CD8-positive, alpha-beta memory T cell (primary cell): ENCODE measurements at places on chromosomes 2 and 18.
A peak's percentile ranks its signal among the peaks of the same experiment; 100 is the strongest.

DNA sequence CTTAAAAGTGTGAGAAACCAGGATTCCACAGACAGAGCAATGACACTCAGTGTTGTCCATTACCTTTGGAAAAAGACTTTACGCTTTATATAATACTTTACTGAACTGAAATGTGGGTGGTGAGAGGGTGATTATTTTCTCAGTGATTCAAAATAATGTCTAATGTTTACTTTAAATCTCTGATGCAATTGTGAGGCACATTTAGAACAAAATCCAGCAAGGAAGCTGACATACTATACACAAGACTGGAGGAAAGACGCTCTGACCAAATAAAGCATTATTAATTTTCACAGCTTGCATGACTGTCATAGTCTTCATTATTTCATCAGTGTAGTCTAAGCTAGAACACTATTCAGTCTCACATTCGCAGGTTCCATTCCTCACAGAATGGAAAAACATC, 34.1 kb upstream of the STAT1 start:
- no peak for DNase-seq

DNA sequence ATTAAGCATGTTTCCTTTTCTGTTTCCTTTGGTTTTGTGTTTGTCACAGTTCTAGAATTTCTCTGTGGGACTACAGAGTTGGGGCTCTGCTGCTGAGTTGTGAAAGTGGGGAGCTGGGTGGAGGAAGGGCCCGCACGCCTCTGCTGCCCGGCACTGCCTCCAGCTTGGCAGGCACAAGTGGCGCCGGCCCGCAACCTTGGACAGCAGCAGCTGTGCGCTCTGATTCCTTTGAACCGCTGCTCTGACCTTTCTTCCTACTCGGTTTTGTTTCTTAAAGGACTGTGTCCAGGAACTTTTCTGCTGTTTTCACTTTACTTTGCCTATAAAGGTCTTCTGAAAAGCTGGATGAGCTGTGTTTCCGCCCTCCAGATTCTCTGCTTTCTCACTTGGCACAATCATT, 137.6 kb upstream of the ALPP start:
- no peak for DNase-seq

DNA sequence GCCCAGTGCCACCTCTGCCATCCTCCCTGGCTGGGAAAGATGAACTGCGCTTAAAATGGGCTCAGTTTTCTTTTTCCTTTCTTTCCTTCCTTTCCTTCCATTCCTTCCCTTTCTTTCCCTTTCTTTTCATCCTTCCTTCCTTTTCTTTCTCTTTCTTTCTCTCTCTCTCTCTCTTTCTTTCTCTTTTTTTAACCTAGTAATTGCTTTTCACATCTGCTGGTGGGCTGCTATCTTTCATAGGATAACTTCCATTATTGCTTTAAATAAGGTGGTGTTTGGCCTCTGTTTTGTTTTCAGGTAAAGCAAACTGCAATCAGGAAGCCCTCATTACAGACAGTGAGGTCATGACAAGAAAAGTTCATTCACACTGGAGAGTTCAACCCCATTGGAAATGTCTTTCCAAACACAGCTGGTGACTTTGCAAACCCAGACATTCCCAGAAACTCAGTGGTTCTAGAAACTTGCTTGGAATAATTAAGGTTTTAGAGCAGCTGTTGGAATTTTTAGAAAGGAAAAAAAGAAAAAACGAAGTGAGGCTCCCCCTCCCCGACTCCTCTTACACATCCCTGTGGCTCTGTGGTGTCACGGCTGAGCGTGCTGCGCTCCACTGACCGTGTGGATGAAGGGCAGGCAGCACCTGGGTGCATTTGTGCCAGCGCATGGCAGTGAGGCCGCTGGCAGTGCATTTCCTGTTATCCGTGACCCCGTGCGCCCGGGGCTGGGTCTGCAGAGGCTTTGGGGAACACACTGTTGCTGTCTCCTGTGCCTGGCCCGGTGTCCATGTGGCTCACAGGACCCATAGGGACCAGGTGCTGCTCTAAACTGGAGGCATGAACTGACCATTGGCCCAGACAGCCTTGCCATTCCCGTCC, 76.9 kb downstream of the MBP start:
- DNase-seq = no peak

- DNase-seq = no peak
These were observed 13.9 kb upstream of the TANK start for GRCh38 chr2:161146209-161146775.

DNA sequence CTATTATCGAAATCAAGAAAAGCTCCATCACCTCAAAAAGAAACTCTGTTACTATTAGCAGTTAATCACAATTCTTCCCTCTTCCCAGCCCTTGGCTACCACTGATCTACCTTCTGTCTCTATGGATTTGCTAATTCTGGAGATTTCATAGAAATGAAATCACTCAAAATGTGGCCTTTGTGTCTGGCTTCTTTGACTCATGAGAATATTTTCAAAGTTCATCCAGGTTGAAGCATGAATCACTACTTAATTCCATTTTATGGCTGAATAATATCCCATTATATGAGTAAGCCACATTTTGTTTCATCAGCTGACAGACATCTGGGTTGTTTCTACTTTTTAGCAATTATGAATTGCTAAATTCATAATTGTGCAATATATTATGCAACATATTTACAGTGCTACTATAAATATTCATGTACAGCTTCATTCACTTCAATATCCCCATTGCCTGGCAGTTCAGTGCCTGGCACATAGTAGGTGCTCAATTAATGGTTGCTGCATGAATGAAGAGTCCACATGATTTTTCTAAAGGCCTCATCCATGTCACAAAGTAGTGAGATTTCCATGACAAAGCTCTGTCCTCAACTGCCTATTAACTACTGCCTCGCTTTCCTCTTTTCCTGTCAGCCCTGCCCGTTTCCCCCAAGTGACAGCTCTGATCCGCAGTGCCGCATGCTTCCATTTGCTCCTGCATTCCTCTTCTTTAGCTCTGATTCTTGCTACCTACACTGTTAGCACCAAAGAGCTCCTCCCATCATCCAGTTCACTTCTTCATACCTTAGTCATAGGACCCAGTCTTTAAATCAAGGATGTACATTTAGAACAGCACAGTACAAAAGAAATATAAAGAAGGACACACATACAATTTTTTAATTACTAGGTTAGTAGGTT, 32.8 kb downstream of the CCDC93 start:
- no peak for DNase-seq

- DNase-seq = no peak
These were observed 62.3 kb downstream of the SOWAHC start for GRCh38 chr2:109676346-109676902.

DNA sequence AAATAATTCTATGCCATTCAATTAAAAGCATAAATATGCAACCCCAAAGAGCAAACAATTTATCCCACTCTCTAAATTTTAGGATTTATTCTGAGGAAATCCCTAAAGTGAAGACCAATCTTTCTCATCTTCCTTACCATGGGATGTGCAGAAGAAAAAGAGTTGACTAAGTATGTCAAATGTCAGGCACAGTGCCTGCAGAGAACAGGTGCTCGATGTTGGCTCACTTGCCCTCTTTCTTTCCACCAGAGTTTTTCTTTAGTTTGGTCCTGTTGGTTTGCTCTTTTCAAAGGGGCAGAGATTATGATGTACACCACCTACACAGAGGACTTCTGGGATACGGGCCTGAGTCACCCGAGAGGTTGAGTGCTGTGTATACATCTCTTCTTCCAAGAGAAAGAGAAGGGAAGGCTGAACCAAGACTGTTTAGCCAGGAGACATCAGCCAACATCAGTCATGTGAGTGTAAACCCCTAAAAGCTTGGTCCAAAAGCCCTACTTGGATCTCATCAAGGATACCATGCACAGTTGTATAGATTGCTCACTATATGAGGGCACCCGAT, 51.7 kb downstream of the SUMO1 start:
- DNase-seq = no peak

GRCh38 chr2:115161081-115161770, 718.8 kb downstream of the DPP10 start:
- no peak for DNase-seq

DNA sequence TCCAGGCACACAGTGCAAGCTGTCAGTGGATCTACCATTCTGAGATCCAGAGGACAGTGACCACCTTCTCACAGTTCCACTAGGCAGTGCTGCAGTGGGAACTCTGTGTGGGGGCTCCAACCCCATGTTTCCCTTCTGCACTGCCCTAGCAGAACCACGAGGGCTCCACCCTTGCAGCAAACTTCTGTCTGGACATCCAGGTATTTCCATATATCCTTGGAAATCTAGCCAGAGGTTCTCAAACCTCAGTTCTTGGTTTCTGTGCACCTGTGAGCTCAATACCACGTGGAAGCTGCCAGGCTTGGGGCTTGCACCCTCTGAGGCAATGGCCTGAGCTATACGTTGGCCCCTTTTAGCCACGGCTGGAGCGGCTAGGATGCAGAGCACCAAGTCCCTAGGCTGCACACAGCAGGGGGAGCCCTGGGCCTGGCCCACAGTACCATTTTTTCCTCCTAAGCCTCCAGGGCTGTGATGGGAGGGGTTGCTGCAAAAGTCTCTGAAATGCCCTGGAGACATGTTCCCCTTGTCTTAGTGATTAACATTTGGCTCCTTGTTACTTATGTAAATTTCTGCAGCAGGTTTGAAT, 77.5 kb downstream of the MAP4K3 start:
- no peak for DNase-seq

DNA sequence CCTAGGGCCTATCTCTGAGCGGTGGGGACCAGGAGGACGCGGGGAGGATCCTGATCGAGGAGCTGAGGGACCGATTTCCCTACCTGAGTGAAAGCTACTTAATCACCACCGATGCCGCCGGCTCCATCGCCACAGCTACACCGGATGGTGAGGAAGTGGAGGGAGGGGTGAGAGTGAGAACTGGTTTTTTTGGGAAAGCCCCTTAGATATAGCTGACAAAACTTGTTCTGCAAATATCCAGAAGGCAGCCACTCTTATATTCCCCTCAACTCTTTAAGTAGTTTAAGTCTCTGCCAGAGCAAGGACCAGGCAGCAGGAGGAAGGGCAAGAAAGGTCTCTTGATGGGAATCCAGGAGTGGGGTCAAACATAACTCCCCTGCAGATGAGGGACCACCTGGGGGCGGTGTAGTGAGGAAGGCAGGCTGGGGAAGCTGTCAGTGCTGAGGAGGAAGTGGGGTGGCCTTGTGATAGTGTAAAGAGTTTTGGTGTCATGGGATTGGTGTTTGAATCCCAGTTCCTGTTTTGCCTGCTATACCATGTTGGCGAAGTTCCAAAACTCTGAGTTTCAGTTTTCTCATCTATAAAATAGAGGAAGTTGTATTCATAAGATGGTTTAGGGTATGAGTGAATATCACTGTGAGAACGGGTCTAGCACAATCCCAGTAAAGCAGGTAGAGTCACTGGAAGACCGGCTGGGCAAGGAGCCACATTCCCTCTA, 3.4 kb downstream of the NAGK start:
- DNase-seq = peak; percentile 39

GRCh38 chr2:51919395-51919794, 887.5 kb upstream of the NRXN1 start:
- DNase-seq = no peak

- no peak for DNase-seq
These were observed 833.8 kb upstream of the PIK3C3 start for GRCh38 chr18:41121116-41121826.

DNA sequence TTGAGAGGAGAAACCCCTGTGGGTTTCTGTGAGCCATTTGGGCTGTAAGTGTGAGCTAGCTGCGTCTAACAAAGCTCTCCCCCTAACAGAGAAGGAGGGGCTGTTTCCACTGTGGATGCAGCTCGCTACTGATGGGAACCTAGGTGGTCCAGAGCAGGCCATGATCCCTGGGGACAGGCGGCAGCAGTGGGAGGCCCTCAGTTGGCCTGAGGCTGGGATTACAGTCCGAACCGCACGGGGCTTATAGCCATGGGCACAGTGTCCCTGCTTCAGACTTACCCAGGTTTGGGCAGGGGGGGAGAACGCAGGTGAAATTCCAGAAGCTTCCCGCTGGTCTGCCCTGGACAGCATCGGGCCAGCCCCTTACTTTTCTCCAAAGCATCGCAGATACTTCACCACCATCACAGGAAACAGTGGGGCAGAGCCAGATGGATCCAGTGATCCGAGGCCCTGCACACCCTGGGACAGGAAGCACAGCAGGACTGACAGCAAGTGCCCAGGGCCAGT, 139.4 kb downstream of the SEPTIN10 start:
- no peak for DNase-seq

DNA sequence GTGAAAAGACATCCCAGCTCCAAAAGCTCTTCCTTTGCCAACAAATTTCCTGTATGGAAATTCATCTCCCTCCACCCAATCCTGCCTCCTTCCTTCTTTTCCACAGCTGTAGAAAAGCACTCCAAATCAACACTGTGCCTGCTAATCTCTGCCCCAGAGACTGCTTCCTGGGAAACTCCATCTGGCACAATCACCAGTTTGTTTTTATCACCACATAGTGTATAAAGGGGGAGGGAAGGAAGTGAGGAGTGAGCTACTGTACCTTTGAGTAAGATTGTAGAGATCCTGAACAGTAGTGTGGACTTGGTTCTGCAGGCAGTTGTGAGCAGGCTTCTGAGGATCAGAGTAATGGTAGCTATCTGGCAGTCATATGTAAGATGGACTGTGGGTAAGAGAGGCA, 14.7 kb upstream of the FAM237A start:
- no peak for DNase-seq

- DNase-seq = no peak
These were observed 159.8 kb downstream of the GALNT3 start for GRCh38 chr2:165634282-165634681.

- no peak for DNase-seq
These were observed 120.1 kb upstream of the PKDCC start for GRCh38 chr2:41927581-41928264.

DNA sequence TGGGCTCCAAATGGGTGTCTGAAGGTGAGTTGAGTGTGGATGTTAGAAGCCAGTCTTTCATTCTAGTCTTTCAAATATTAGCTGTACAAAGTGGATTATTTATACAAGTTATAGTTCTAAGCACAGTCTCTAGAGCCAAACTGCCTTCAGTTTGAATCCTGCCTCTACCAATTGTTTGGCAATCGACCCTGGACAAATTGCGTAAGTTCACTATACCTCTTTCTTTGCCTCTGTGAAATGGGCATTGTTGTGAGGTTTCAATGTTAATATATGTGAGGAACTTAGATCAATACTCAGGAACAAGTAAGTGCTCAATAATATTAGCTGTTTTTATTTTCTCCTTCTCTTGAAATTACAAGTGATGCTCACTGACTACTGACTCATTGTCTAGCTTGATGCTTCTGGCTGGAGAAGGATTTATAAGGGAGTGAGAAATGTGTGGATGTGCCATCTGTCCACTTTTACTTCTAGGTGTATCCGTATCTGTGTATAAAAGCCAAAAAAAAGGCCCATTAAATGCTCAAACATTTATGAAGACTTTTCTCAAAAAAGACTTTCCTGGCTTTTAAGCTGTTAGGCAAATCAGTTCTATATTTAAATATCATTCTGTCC, 48.1 kb upstream of the RAPH1 start:
- DNase-seq = no peak

DNA sequence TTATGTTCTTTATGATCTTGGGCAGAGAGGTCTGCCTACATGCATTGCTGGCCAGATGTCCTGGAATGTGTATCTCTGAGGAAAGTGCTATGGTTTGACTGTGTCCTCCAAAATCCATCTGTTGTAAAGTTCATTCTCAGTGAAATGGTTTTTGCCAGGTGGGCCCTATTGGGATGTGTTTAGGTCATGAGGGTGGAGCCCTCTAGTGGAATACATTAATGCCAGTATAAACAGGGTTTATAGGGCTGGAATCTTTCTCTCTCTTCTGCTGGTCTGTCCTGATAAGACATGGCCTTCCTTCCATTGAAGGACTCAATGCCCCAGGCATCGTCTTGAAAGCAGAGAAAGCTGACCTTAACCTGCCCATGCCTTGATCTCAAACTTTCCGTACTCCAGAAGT, 258.5 kb downstream of the RPIA start:
- DNase-seq = no peak

- no peak for DNase-seq
These were observed 36.4 kb downstream of the PKDCC start for GRCh38 chr2:42084231-42084671.

GRCh38 chr2:72220170-72220569, 72.5 kb upstream of the CYP26B1 start:
- DNase-seq = no peak
